GM12878 (cell line): ENCODE measurements at places on chromosomes 2 and 18. TPM values are rescaled to one million over a fixed set of nuclear protein-coding genes. Genes with fewer than 3 reads are reported as not detected.

The DUSP2 gene
- 181 and 194 TPM in 2 replicates for total RNA-seq

DNA sequence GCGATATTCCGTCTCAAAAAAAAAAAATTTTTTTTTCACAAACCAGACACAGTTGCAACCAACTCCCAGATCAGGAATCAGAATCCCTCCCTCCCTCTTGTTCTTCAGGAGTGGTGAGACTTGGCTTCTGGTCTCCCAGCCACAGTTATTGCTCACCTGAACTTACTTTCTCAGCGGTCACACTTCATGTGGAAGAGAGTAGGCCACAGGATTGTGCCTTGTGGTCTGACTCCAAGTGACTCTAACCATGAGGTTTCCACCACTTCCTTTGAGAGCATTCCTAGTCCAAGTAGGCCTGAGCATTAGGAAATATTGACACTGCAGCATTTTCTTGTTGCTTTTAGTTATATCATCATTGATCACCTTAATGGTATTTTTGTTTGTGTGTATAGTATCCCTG, 12.1 kb downstream of the FMNL2 start:
- H3K4me3 ChIP-seq = no peak overlapping the region
- H3K4me1 ChIP-seq = no peaks in the 10 kb centered on the region
- no peak for DNase-seq
- H3K27ac ChIP-seq = no peak overlapping the region

- H3K27me3 ChIP-seq = no peaks in the 10 kb centered on the region
- no peak for DNase-seq
- H3K27ac ChIP-seq = no peak overlapping the region
Observed at GRCh38 chr2:232117413-232117812, 155.9 kb downstream of the DIS3L2 start.

The CABYR gene
- total RNA-seq = 1.0 and 1.4 TPM in 2 replicates

DNA sequence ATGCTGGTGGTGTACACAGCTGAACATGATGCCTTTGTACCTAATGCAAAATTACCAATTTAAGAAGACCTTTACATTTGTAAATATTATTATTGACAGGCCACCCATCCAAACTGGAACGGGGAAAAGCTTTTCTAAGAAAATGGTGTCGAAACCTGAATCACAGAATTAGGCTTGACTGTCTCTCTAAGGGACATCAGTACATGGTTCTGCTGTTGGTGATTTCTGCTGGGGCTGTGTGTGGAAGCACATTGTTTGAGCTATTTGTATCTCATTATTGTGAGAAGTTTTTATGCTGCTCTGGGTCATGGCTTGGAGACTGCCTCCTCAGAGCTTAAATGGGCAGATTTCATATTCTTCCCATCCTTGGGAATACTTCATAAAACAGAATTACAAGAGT, 420.9 kb upstream of the POU3F3 start:
- H3K4me3 ChIP-seq = no peak overlapping the region
- H3K36me3 ChIP-seq = no peaks in the 10 kb centered on the region
- no peaks in the 10 kb centered on the region for H3K27me3 ChIP-seq
- H3K27ac ChIP-seq = no peak overlapping the region

The CCDC85A gene
- not detected in 2 replicates for total RNA-seq

- H3K4me3 ChIP-seq = no peak overlapping the region
- H3K36me3 ChIP-seq = no peaks in the 10 kb centered on the region
- no peak for DNase-seq
- no peak overlapping the region for H3K27ac ChIP-seq
Observed at GRCh38 chr18:392928-393573, 107.5 kb downstream of the COLEC12 start.

DNA sequence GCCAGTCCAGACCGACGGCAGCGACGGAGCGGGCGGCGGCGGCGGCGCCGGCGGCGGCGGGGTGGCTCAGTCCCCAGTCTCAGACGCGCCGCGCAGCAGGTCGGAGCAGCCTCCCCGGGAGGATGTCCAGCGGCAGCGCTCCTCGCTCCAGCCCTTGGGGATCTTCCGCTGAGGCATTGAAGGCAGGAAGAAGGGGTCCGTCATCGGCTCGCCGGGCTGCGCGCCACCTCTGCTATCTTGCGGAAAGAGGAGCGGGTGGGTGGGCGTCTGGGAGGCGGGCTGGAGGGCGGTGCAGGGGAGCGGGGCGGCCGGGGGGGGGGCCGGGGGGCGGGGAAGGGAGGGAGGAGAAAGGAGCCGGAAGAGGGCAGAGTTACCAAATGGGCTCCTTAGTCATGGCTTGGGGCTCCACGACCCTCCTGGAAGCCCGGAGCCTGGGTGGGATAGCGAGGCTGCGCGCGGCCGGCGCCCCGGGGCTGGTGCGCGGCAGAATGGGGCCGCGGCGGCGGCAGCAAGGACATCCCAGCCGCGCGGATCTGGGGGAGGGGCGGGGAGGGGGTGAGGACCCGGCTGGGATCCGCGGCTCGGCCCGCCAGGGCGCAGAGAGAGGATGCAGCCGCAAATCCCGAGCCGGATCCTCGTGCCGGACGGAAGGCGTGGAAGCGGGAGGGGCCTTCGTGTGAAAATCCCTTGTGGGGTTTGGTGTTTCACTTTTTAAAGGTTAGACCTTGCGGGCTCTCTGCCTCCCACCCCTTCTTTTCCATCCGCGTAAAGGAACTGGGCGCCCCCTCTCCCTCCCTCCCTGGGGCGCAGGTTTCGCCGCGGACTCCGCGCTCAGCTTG, at the start of gene NETO1:
NETO1 (minus strand) TSS at position 242 of the 839 bp plus-strand sequence. CDS start 696 bp downstream, outside the sequence.
- DNase-seq = no peak
- no peaks in the 10 kb centered on the region for H3K27me3 ChIP-seq
- no peak within 1 kb of the TSS for H3K27ac ChIP-seq
- H3K36me3 ChIP-seq = no peaks in the 10 kb centered on the region
- no peak within 1 kb of the TSS for H3K4me3 ChIP-seq

GRCh38 chr2:20052229-20052851, 912 bp upstream of the LAPTM4A start:
- no peaks in the 10 kb centered on the region for H3K36me3 ChIP-seq
- H3K27me3 ChIP-seq = no peaks in the 10 kb centered on the region
- peak overlapping the region; percentile 99 for H3K27ac ChIP-seq
- H3K4me1 ChIP-seq = 0 out of 2 replicates have a peak, but pooled peaks cover 11% of the 10 kb centered on the region

DNA sequence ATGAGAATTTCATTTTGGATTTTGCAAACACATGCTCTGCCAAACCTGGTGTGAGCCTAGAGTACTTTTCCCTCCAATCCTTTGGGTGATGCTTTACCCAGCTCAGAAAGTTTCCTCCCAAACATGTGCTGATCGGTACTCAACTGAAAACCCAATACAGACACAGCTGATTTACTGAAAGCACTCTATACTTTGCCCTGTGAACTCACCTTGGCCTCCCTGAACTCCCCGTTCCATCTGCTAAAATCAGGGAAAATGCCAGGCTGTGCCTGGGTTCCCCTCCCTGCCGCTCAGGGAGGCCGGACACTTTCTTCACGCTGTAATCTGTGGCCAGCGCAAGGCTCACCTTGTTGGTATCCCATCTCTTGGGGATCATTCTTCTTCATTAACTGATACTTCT, 391.2 kb downstream of the CBLN2 start:
- H3K4me3 ChIP-seq = no peak overlapping the region
- H3K27ac ChIP-seq = no peak overlapping the region
- no peaks in the 10 kb centered on the region for H3K27me3 ChIP-seq
- no peak for DNase-seq

- H3K27ac ChIP-seq = no peak overlapping the region
- H3K27me3 ChIP-seq = no peaks in the 10 kb centered on the region
- H3K4me3 ChIP-seq = no peak overlapping the region
- H3K36me3 ChIP-seq = no peaks in the 10 kb centered on the region
- H3K4me1 ChIP-seq = no peaks in the 10 kb centered on the region
Observed at GRCh38 chr2:69298261-69298660, 88.8 kb downstream of the GFPT1 start.

The ARHGEF4 gene
- 0.21 TPM in 2 replicates for total RNA-seq

The AOX1 gene
- 0.56 and 0.80 TPM in 2 replicates for total RNA-seq

The TIMM21 gene
- total RNA-seq = 39.5 and 47.4 TPM in 2 replicates

- H3K4me3 ChIP-seq = no peak within 1 kb of the TSS
- no peaks in the 10 kb centered on the region for H3K36me3 ChIP-seq
- H3K27me3 ChIP-seq = no peaks in the 10 kb centered on the region
- no peak for DNase-seq
- H3K4me1 ChIP-seq = peaks cover 47% of the 10 kb centered on the region
Observed at GRCh38 chr2:27078267-27079194, at the start of gene EMILIN1. TSS of gene EMILIN1 (plus strand) at chr2:27078615. CDS start at chr2:27079066, 451 bp downstream.

- DNase-seq = no peak
- H3K4me3 ChIP-seq = no peak overlapping the region
- H3K27ac ChIP-seq = no peak overlapping the region
- no peaks in the 10 kb centered on the region for H3K36me3 ChIP-seq
Observed at GRCh38 chr2:65786007-65786717, 353.8 kb upstream of the SPRED2 start.

DNA sequence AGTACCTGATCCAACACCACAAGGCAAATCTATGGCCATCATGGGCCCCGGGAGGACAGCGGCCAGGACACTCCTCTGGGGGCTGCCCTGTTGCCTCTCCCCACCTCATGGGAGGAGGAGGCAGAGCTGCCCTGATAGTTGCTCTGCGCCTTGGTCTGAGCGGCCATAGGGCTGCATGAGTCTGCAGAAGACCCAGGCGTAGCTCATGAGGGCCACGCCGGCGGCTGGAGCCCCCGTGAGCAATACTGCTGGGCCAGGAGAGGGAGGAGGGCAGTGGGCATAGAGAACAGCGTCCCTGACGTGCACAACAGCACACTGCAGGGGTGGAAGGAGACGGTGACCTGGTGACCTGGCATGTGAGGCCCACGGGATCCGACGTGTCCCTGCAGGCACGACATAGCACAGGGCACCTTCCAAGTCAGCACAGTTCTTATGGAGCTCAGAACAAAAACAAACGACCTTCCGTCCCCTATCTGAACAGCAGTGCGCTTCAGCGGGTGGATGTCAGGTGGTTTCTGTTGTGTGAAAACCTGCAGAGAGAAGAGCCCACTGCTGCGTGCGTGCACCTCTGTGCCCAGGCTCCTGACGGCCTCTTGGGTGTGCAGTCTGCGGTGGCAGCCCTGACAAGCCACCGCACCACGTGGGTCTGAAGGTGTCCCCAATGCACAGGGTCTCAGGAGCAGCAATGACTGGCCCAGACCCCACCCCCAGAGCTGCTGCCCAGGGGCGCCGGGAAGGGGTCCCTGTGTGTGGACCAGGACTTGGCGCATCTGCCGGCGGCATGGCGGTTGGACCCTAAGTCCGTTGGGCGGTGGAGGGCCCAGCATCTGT, 13.0 kb downstream of the STK25 start:
- H3K36me3 ChIP-seq = peaks cover 13% of the 10 kb centered on the region
- no peak for DNase-seq
- no peaks in the 10 kb centered on the region for H3K4me1 ChIP-seq
- no peaks in the 10 kb centered on the region for H3K27me3 ChIP-seq
- no peak overlapping the region for H3K27ac ChIP-seq
- no peak overlapping the region for H3K4me3 ChIP-seq

The DCTN1 gene
- total RNA-seq = 108 and 109 TPM in 2 replicates

The FAM237A gene
- not detected in 2 replicates for total RNA-seq

GRCh38 chr18:10188971-10189810, 265.2 kb upstream of the APCDD1 start:
- no peaks in the 10 kb centered on the region for H3K4me1 ChIP-seq
- H3K4me3 ChIP-seq = no peak overlapping the region
- no peaks in the 10 kb centered on the region for H3K36me3 ChIP-seq
- DNase-seq = no peak

The TUBA4B gene
- not detected in 2 replicates for total RNA-seq

The PLGLB2 gene
- total RNA-seq = 0.53 TPM in 1 of 2 replicates, not detected in the other

DNA sequence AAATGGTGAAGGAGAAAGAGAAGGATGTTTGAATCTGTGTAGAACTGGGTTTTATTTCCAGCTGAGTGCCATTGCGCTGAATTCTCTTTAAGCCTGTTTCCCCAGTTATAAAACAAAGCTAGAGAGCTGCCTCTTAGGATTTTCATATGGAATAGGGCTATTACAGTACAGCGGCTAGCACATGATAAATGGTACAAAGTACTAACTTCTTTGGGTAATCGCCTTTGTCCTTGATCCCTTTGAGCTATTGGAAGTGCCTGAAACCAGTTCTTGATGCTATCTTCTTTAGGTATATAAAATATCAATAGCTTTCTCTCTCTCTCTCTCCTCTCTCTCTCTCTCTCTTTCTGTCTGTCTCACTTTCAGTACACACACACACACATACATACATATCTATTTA, 71.3 kb downstream of the SOX11 start:
- H3K36me3 ChIP-seq = no peaks in the 10 kb centered on the region
- no peaks in the 10 kb centered on the region for H3K4me1 ChIP-seq
- H3K27me3 ChIP-seq = no peaks in the 10 kb centered on the region
- H3K27ac ChIP-seq = no peak overlapping the region

The POTEI gene
- 0.11 and 0.13 TPM in 2 replicates for total RNA-seq

The RTN4 gene
- 133 TPM in 2 replicates for total RNA-seq

GRCh38 chr2:16614314-16614860, 51.2 kb downstream of the CYRIA start:
- H3K36me3 ChIP-seq = 0 out of 2 replicates have a peak, but pooled peaks cover 3% of the 10 kb centered on the region
- peaks cover 3% of the 10 kb centered on the region for H3K27me3 ChIP-seq
- H3K4me1 ChIP-seq = no peaks in the 10 kb centered on the region
- DNase-seq = no peak
- no peak overlapping the region for H3K27ac ChIP-seq
- no peak overlapping the region for H3K4me3 ChIP-seq

DNA sequence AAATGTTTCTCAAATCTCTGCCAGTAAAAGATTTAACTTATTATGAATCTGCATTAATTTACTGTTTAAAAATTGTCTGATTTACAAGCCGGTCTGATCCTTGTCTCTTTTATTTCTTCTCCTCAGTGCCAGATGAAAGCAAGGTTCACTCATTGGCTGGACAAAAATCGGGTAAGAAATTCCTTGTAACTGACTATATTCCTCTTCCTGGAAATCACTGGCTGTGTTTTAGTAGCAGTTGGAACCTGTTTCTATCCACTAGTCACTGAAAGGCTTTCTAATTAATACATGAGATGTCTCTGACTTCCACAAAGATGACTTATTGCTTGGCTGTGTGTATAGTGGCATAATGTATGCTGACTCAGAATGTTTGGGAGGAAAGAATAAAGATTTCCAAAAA, 436.6 kb upstream of the NRP2 start:
- H3K27me3 ChIP-seq = no peaks in the 10 kb centered on the region
- H3K4me3 ChIP-seq = no peak overlapping the region
- no peak for DNase-seq
- no peaks in the 10 kb centered on the region for H3K36me3 ChIP-seq
- no peak overlapping the region for H3K27ac ChIP-seq

- no peaks in the 10 kb centered on the region for H3K4me1 ChIP-seq
- no peaks in the 10 kb centered on the region for H3K27me3 ChIP-seq
- no peak for DNase-seq
- no peaks in the 10 kb centered on the region for H3K36me3 ChIP-seq
- H3K4me3 ChIP-seq = no peak overlapping the region
Observed at GRCh38 chr2:56444339-56444738, 260.5 kb downstream of the CCDC85A start.

DNA sequence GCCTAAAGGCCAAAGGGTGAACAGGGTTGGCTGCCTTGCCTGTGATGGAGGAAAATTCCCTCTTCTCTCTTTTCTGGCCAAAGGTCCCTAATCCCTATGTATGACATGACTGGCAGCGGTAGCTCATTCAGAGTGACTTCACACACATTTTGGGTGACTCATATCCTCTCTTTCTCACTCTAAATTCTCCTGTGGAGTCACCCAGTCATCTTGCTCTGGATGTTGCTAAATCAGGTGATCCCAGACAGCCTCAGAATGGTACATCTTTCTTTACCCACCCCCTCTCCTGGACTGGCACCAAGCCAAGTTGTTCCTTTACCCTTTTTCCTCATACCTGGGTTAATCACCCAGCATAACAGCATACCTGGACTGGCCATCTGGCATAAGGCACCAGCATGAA, 77.2 kb downstream of the NEURL3 start:
- no peak overlapping the region for H3K27ac ChIP-seq
- H3K4me3 ChIP-seq = no peak overlapping the region
- H3K36me3 ChIP-seq = no peaks in the 10 kb centered on the region
- H3K4me1 ChIP-seq = no peaks in the 10 kb centered on the region
